Midbrain (tissue), 1 donor: ENCODE measurements at places on chromosomes 12 and 14.

- no peak for DNase-seq
These were observed 214.6 kb downstream of the C12orf50 start for GRCh38 chr12:87814625-87815024.

DNA sequence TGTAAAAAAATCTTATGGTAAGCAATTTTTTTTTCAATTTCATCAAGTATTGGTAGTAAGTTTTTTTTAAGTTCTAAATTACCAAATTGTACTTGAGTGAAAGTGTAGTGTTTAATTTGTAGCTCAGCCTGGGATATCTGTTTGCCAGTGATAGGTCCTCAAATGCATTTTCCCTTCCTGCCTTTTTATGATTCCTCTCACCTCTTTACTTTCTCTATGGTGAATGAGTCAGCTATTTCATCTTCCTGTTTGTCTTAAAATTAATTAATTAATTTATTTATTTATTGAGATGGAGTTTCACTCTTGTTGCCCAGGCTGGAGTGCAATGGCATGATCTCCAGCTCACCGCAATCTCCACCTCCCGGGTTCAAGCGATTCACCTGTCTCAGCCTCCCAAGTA lies 10.6 kb downstream of the SRP54 start:
- DNase-seq = no peak

DNA sequence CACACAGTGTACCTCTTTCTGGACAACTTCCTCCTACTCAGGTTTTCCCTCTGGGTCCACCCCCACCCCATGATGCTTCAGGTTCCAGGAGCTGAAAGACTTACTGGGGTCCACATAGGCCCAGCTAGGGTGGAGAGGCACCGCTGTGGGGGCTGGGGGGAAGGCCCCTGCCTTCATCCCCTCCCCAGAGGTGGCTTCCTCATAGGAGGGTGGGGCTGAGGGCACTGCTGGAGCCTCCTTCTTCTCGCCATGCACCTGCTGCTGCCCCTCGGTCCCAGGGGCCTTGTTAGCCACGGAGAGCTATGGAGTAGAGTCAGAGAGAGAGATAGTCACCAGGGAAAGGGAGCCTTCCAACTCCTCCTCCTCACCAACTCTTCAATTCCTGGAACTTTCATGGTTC lies 2.7 kb downstream of the FAIM2 start:
- no peak for DNase-seq

DNA sequence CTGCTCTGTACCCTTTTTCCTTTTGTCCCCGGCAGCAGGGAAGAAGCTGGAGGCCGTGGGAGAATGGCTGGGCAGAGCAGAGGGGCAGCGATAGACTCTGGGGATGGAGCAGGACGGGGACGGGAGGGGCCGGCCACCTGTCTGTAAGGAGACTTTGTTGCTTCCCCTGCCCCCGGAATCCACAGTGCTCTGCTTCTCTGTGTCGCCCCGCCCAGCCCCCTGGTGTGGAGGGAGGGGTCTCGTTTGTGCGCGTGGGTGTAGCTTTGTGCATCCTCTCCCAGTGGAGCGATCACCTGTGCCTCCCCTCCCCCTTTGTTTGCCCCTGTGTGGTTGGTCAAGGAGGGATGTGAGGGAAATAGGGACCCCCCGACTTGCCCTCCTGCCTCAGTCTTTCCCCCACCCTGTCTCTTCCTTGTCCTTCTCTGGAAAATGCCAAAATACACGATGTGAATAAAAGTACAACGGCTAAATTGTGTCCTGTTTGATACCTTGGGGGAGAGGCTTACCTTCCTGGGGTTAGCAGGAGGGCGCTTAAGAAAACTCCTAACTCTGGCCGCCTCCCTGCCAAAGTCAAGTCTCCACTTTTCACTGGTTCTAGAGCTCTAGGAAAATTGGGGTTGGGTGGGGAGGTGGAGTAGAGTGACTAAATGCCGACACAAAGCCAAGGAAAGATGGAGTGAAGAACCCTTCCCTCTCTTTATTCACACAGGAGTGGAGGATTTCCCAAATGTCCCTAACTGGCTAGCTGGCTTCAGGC lies 990 bp upstream of the TPI1 start:
- no peak for DNase-seq

DNA sequence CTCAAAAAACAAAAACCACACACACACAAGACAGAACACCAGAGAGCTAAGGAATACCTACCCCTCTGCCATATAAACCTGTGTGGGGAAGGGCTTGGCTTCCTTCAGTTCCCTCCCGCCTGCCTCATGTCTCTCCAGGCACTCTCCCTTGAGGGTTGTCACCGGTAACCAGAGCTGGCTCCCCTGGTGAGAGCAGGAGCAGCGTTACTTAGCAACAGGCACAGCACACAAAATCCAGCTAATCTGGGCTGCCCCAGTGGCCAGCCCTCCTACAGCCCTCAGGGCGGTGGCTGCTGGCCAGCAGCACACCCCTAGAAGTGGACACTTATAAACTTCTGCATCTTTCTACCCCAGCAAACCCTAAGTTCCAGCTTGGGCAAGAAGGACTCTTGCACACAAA lies 21.6 kb upstream of the NR4A1 start:
- DNase-seq = no peak

- DNase-seq = no peak
These were observed 46.9 kb upstream of the DYNC1H1 start for GRCh38 chr14:101917413-101918017.

DNA sequence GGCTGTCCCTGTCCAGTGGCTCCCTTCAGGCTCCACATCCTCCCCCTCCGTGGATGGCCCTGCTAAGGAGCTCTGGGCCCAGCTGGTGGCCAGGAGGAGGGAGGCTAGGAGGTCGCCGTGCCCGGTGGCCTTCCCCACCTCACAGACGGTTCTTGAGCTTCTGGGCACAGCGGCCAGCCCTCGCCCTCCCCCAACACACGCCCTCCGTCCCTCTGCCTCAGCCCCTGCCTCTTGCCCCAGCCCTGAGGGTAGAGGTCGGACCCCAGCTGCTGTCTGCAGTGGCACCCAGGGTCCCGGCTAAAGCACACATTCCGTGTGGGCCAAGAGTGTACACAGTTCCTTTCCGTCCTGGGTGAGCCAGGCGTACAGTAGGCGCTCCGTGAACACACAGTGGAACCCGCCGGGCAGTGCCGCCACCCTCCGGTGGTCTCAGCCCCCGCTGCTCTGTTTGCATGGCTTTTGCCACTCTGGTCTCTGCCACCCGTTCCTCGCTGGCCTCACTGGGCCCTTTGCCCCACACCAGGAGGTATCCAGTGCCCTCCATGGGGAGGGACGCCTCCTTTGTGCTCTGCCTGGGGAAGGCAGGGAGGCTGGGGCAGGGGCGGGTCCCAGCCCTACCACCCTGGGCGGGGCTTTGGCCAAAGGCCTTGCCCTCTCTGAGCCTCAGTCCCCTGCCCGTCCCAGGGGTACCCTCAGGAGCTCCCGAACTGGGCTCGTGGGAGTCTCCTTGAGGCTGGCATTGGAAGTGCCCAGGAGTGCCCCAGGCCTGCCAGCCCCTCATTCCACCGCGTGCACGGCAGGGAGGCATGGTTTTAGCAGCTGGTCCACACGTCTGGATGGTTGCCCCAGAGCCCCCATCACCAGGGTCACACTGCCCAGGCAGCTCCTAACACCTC lies 13.0 kb downstream of the TRMT61A start:
- peak; percentile 57 for DNase-seq

GRCh38 chr12:115837220-115837619 lies 440.3 kb downstream of the MED13L start:
- no peak for DNase-seq

DNA sequence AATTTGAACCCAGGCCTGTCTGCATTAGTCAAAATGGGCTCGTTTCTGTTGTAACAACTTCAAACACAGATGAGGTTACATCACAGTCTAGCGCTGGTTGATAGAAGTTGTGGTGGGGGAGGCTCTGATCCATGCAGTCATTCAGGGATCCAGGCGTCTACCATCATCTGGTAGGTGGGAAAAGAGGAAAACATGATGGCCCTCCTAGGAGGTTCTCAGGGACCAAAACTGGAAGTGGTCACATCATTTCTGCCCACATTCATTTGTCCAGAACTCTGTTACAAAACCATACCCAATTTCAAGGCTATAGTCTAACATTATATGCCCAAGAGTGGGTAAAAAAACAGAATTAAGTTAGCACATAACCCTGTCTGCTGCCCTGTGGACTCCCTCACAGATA lies 135.1 kb downstream of the PHETA1 start:
- DNase-seq = no peak

DNA sequence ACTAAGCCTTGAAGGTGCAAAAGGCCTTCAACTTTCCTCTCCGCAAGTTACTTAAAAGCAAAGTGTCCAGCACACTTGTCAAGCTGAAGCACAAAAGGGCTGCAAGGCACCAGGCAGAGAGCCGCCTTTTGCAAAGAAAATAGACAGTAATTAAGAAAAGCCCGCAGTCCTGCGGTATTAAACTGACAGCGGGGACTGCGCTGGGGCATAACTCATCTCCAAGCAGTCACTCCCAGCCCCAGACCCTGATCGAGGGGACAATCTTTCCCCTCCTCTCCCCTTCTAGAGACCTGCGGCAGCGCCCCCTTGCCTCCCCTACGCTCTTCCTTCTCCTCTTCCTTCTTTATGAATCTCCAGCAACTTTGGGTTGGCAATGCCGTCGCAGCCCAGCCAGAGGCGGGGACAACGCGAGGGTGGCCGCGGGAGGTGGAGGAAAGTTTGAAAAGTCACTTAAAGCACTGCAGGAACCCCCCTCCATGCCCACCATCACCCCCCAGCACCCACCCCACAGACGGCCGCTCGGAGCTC lies 200.9 kb upstream of the CAND1 start:
- DNase-seq = no peak

DNA sequence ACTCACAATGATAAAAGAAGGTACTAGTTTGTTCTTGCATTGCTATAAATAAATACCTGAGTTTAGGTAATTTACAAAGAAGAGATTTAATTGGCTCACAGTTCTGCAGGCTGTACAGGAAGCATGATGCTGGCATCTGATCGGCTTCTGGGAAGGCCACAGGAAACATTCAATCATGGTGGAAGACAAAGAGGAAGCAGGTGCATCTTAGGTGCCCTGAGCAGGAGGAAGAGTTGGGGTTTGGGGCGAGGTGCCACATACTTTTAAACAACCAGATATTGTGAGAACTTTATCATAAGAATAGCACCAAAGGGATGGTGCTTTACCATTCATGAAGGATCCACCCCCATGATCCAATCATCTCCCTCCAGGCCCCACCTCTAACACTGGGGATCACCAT lies 752.6 kb upstream of the FLRT2 start:
- DNase-seq = no peak

GRCh38 chr14:60621386-60621785 lies 27.9 kb downstream of the SIX1 start:
- no peak for DNase-seq

- peak; percentile 83 for DNase-seq
These were observed 19.3 kb downstream of the NFKBIA start for GRCh38 chr14:35385042-35385839.

DNA sequence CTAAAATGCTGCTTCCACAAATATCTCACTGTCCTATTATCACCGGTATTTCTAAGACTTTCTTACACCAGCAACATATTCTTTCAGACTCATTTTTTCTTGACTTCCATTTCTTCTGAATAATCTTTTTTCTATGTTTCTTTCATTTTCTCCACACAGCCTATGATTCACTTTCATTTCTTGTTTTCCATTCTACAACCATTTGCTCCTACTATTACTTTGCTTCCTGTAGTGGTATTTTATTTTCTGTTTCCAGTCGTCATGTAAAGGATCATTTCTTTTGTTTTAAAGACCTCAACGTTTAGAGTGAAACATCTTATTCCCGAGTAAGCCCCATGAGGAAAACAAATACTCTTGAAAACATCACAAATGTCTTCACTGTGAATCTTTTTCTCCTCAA lies 182.2 kb upstream of the MDGA2 start:
- DNase-seq = no peak

GRCh38 chr12:105721891-105722290 lies 391.4 kb downstream of the C12orf75 start:
- DNase-seq = no peak

GRCh38 chr12:55700255-55701018 lies 7.3 kb downstream of the ITGA7 start:
- no peak for DNase-seq

GRCh38 chr14:58871573-58871972 lies 233.8 kb downstream of the DACT1 start:
- no peak for DNase-seq

GRCh38 chr14:59333235-59333634 lies 131.9 kb downstream of the GPR135 start:
- DNase-seq = no peak

DNA sequence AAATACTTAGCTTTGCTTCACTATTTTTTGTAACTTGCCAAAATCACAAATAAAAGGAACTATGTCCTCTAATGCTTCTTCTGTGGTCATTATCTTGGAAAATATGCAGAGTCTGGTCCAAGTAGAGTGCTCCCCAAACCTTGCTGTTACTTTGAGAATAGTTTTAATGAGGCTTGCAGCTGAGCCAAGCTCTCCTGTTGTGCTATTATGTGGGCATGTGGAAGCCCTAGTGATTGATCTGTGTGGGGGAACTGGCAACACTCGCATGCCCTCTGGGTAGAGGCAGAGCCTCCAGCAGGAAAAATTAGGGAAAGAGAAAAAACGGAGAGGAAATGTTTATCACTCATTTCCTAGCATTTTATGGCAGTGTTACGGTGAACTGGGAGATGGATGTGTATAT lies 473.1 kb downstream of the EGLN3 start:
- DNase-seq = peak; percentile 63

- DNase-seq = no peak
These were observed 164.2 kb downstream of the NDUFA12 start for GRCh38 chr12:94839347-94839746.

- DNase-seq = no peak
These were observed 59.1 kb downstream of the RASSF3 start for GRCh38 chr12:64669270-64669842.

GRCh38 chr12:5259523-5259922 lies 172.4 kb upstream of the NTF3 start:
- no peak for DNase-seq

GRCh38 chr14:92693998-92694795 lies 54.2 kb downstream of the LGMN start:
- no peak for DNase-seq

- DNase-seq = no peak
These were observed 46.7 kb upstream of the ATP2A2 start for GRCh38 chr12:110234331-110234751.

GRCh38 chr14:91896419-91896818 lies 29.1 kb upstream of the TC2N start:
- no peak for DNase-seq

DNA sequence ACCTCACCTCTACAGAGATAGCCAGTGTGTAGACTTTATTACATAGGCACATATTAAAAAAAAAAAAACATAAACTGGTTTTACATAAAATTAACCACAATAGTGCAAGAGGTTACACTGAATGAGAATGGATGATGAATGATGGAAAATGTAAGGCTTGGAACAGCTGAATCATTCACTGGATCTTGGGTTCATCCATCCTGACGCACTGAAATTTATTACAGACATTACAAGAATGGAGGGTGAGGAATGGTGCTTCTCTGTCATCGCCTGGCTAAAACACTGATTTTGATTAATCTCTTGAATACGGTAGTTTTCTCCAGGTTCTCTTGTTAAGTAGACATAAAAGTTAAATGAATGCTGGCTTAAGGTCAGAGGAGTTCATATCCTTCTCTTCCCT lies 40.0 kb upstream of the GTF2A1 start:
- DNase-seq = no peak
